ENCODE measurements at places on chromosomes 6 and 20.

DNA sequence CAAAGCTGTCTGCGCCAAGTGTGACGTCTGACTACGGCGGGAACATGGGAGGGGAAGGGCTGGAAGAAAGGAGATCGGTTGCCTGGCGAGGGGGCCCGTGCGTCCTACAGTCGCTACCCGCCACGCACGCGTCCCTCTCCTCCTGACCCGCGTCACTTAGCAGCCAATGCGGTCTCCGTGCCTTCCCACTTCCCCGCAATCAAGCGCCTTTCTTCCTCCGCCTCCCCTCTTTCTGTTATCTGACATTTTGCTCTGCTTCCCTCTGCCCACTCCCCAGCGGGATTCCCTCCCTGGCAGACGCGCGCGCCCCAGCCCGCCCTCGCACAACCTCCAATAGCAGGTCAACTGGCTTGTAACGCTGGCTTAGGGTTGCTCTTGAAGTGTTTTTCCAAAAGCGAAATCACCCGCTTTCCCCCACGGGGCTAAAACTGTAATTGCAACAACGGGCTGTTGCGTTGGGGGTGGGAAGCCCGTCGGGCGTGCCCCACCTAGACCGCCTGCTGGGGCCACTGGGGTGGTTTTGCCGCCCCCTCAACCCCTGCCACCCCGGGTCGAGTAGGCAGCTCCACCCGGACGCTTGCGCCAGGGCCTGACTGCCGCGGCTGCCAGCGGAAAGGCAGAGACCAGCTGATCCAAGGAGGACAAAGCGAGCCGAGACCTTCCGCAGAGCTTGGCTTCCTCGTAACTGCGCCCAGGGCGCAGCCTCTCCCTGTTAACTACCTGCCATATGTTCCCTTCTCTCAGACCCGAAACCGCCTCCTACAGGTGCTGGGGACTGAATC lies 6.2 kb upstream of the SOX4 start:
- DNase-seq, result no peak

DNA sequence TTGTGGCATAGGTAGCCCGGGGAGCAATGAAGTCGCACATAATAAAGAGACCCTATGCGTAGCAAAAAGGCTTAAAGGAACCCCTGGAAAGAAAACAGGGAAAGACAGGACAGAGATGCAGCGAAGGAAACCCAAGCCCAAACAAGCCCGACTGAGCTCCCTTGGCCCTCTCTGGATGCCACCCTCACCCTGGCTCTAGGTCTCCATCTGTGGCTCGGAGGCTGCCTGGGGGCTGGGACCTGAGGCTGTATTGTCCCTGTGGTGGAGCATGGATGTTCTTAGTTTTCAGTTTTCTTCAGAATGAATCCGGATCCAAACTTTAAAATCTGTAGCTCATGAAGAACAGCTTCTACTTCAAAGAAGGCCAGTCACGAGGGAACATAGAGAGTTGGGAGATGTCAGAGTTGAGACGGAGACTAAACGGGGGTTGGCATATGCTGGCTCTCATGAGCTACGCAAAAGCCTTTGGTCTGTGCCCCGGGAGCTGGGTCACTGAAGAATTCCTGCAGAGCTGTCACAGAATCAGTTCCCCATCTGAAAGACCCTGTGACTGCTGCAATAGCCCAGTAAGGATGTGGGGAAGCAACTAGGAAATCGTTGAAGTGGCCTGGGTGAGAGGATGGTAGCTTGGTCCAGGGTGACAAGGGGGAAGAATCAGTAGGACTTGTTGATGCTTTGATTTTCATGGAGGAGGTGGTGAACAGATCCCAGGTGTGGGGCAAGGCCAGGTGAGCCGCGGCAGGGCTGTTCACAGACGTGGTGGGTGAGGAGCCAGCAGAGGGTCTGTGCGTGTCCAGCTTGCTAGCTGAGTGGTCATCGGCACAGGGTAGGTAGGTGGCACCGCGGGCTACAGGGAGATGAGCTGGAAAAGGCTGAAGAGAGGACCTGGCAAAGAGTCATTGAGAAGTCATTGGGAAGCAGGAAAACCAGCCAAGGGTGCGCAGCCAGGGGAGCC lies 35.2 kb downstream of the SYNDIG1 start:
- DNase-seq, result no peak

DNA sequence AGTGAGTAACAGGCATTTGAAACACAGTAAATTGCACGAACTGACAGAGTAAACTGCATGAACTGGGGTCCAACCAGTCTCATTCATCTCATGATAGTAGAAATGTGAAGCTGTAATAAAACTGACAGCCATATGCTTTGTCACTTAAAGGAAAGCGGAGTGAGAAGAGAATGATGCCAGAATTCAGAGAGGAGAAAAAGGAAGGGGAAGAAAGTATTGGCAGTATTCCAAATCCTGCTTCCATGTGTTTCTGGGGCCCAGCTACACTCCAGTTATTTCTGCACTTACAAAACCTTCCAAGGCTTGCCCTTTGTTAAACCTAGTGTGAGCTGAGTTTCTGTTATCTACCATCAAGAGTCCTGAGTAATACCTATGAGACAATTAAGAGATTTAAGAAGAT lies 17.2 kb downstream of the SNX14 start:
- DNase-seq, result no peak

- DNase-seq, result no peak
These were observed 38.6 kb upstream of the IRF4 start for GRCh38 chr6:352896-353470.

Measured in stimulated activated CD8-positive, alpha-beta memory T cell treated with anti-CD3 and anti-CD28 coated beads, Interleukin-4, amount 100 ng/mL, for 4 hours (primary cell).